ENCODE measurements at places on chromosomes 2 and 18.

DNA sequence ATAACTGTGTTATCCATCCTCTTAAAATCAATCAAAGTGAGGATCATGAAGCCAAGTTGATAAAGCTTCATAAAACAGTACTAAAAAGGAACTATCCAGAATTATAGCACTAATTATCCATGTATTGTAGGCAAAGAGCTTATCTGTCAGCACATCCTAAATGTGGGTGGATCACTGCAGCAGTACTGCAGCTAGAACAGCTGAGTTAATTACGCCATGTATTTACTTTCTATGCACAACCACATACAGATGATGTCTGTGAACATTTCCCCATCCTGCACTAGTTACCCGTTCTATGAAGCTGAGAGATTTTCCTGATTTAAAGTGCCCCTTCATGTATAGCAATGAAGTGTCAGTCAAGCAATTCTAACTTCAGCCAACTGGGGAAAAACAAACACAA is 96.6 kb downstream of the RAPH1 start:
- DNase-seq, result no peak

GRCh38 chr2:224997802-224998201 is 44.5 kb downstream of the DOCK10 start:
- DNase-seq, result no peak

DNA sequence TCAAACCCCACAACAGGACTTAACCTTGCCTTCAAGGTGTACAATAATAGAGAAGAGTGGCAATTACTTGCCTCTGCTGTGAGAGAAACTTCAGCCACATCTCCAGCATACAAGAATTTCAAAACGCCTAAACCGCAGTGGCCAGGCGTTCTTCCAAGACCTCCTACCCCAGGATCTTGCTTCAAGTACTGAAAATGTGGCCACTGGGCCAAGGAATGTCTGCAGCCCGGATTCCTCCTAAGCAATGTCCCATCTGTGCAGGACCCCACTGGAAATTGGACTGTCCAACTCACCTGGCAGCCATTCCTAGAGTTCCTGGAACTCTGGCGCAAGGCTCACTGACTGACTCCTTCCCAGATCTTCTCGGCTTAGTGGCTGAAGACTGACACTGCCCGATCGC is 2.8 kb upstream of the CYB5A start:
- DNase-seq, result no peak

GRCh38 chr2:81895620-81896250 is 1591.2 kb upstream of the LRRTM1 start:
- DNase-seq, result no peak

GRCh38 chr2:232959139-232959538 is 53.9 kb downstream of the NGEF start:
- DNase-seq, result no peak

DNA sequence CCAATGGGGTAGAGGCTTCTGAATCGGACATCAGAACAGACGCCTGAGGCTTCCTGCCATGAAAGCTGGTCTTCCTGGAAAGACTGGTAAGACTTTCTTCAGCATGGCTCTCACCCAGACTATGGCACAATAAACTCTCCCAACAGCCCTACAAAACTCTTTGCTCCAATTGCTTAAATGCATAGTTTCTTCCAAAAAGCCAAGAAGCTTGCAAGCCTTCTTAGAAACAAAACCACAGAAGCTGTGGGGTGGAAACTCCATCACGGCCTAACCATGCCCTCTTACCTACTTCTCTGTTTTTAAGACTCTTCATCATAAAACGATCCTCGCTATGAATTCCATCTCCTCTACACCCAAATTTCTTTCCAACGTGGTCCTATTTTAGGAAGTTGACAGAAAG is 48.2 kb downstream of the PAX8 start:
- DNase-seq, result no peak

- no peak for DNase-seq
Observed at GRCh38 chr18:78431606-78432005, 548.0 kb upstream of the SALL3 start.

GRCh38 chr2:142112757-142113221 is 18.0 kb downstream of the LRP1B start:
- DNase-seq, result no peak

GRCh38 chr18:5166606-5167280 is 30.3 kb downstream of the AKAIN1 start:
- no peak for DNase-seq

DNA sequence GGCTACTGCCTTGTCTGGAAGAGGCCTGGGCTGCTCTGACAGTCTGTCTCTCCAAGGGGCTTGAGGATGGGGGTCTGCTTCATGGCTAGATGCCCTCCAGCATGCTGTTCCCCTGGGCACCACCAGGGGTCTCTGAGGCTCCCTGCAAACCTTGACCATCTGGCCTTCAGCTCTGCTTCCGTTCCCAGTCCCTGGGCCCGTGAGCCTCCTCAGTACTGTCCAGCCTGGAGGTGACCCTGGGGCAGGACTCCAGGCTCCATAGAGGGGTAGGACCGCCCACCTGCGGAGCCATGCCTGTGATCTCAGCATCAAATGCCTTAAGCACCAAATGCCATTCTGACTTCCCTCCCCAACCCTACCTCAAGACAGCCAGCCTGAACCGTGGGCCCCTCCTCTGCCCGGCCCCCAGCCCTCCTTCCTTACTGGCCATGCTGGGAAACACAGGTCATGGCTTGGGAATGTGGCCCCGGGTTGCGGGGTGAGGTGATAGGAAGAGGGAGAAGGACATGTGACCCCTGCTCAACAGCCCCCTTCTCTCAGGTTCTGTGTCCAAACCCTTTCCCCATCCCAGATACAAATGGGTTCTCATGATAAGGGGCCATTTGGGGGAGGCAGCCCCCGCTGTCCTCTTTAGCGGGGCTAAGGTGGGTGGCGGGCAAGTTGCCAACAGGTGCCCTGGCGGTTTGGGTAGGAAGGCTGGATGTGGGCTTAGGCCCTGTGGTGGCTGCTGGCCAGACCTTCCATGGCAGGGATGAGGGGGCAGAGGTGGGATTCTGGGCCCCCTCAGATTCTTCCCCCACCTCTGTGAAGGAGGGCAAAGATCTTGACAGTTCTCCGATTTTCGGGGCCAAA is 25.0 kb downstream of the SPEG start:
- peak; percentile 10 for DNase-seq

All from effector CD4-positive, alpha-beta T cell (primary cell).